ENCODE measurements at places on chromosomes 3 and 15. TPM values are rescaled to one million over a fixed set of nuclear protein-coding genes. Genes with fewer than 3 reads are reported as not detected.

UACA gene
- total RNA-seq, result 2.0 TPM

SH3GL3 gene
- 0.19 TPM for total RNA-seq

CCRL2 gene
- total RNA-seq, result 3.2 TPM

EEF1AKMT4 gene
- 3.5 TPM for total RNA-seq

KCNMB2 gene
- not detected for total RNA-seq

SLC22A14 gene
- total RNA-seq, result 0.21 TPM

DAZL gene
- total RNA-seq, result not detected

PLA2G4F gene
- not detected for total RNA-seq

AQR gene
- 32.1 TPM for total RNA-seq

P2RY13 gene
- not detected for total RNA-seq

DGKG gene
- total RNA-seq, result 1.0 TPM

GOLGA8N gene
- 6.5 TPM for total RNA-seq

MASP1 gene
- total RNA-seq, result not detected

PPP4R2 gene
- 99.5 TPM for total RNA-seq

All from activated T-cell treated with anti-CD3 and anti-CD28 coated beads, Interleukin-2, amount 50 U/mL, for 72 hours (primary cell).